Hypothalamus (tissue), 51 donors: ENCODE measurements at places on chromosomes 2 and 18.
A peak's percentile ranks its signal among the peaks of the same experiment; 100 is the strongest.

DNA sequence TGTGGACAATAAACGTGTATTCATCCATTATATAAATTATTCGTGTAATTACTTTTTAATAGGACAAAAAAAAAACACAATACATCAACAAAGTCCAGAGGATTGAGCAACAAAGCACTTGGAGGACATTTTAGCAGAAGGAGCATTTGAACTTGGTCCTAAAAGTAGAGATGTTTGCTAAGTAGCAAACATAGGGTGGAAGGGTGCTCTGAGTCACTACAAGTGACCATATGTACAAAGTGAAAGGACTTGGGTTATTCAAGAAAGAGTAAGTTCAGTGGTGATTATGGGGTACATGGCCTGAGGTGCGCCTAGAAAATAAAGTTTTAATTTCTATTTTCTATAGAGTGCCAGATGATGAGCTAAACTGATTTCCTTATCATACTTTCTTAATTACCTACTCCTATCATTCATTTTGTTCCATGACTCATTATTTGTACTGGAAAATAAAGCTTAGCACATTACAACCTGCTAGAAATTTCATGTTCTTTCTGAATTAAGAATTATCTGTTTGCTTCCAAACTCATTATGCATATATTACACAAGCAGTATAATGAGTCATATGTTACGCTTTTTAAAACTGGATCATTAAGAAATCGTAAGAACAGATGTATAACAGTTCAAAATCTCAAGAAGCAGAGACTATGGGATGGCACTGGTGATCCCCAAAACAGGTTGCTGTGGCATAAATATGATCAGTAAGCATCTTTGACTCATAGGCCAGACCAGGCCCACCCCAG, 13.1 kb upstream of the PPP1R1C start:
- DNase-seq, result no peak

- DNase-seq, result no peak
These were observed 113.7 kb downstream of the BCL2 start for GRCh38 chr18:63205791-63206252.

- DNase-seq, result no peak
These were observed 5.2 kb downstream of the CSRNP3 start for GRCh38 chr2:165474619-165475276.

DNA sequence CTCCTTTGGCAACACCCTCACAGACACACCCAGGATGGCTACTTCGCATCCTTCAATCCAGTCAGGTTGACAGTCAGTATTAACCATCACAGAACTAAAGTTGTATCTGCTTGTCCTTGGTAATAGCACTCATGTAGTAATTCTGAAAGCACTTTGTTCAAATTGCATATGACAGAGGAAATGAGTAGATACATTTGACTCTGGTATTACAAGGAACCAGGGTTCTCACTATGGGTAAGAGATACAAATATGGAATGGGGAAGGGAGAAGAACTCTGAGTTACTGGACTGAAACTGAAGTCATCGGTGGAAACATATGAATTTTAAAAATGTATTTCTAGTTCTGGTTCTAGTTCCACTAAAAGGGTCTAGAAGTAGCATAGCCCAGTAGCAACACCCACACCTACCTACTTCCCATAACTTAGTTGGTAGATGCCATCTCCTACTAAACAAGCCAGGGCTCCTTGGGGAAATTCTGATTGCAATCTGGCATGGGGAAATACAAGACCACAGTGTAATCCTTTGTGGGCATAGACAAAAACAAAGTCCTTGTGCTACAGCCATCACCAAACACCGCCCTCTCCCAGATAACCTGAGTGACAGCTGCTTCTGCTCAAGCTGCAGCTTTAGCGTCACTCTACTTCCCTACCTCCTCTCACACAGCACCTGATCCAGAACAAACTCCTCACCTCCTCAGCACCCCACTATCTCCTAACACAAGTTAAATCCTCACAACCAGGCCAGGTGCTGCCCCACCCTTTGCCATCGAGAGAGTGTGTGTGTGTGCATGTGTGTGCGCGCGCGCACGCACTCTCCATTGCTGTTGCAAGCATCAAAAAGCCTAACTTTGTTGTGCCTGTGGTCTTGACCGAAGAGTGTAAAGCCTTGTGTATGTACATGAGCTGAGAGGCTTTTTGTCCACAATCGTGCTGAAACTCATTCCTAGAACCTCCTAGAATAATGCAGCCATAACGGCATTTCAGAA, 31.4 kb upstream of the CD226 start:
- DNase-seq, result no peak

DNA sequence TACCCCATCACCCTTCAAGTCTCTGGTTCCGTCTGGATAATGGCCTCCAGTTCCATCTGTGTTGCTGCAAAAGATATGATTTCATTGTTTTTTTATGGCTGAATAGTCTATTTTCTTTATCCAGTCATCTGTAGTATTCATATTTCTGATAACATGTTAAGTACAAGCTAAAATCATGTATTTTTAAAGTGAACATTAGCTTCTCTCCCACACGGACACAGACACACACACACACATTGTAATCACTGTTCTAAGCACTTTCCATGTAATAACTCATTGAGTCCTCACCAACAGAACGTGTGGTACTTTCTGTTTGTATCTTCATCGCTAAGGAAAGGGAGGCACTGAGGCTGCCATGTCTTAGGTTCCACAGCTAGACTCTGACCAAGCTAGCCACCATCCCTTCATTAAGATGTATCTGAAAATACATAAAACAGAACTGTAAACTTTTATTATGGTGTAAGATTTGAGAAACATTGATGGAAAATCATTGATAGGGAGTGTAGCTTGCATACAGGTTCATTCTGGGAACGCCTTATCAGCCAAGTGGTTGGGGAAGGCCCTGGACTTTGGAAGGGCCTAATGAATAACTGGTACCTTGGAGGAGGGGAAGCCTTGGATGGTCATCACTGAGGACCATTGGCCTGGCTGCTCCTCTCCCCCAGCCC, 8.1 kb downstream of the NCK2 start:
- no peak for DNase-seq

GRCh38 chr2:119516121-119516520, 8.2 kb downstream of the SCTR start:
- DNase-seq, result no peak

GRCh38 chr2:217652761-217653639, 349.8 kb downstream of the TNS1 start:
- DNase-seq, result peak; percentile 47

DNA sequence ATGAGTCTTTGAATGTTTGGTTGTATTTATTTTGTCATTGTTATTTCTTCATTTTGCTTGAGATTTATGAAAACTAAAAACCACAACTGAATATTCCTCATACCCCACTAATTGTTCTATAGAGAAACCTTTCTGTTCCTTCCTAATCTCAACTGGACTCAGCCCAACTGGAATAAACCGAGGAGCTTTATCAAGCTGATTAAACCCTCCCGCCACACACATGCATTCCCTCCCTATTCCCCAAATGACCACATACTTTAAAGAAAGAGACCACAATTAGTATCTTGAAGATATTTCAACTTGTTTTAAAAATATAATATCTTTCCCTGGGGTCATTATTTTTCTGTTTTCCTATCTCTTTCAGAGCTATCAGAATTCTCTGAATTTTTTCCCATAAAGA, 107.5 kb downstream of the OSR1 start:
- DNase-seq, result no peak

- DNase-seq, result no peak
These were observed 21.8 kb upstream of the GLS start for GRCh38 chr2:190858817-190859216.

- peak; percentile 73 for DNase-seq
These were observed 1.5 kb upstream of the PCBP1 start for GRCh38 chr2:70085711-70086277.

- DNase-seq, result no peak
These were observed 188.8 kb downstream of the EN1 start for GRCh38 chr2:118658596-118659198.

GRCh38 chr2:10036095-10036884, 7.1 kb upstream of the KLF11 start:
- DNase-seq, result peak; percentile 93

DNA sequence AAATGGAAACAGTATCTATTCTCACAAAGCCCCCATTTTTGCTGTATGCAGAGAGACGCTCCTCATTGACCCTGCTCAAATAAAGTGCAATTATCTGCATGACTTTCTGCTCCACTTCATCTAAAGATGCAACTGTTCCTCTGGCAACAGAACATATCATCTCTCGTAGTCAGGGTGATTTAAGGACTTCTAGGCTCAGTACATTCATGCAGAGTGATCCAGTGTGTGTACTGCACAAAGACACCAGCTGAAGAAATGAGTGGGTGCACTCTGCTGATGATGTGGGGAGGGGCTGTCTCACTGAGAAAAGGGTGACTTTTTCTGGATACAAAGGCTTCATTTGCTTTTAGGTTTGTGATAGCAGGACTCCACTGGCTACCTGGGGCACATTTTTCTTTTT, 355.2 kb downstream of the GALNT13 start:
- DNase-seq, result no peak

GRCh38 chr18:2150566-2150965, 420.7 kb downstream of the METTL4 start:
- DNase-seq, result no peak

- no peak for DNase-seq
These were observed 79.4 kb upstream of the ASB18 start for GRCh38 chr2:236343400-236344161.

GRCh38 chr2:3184167-3184566, 193.5 kb downstream of the EIPR1 start:
- DNase-seq, result no peak

DNA sequence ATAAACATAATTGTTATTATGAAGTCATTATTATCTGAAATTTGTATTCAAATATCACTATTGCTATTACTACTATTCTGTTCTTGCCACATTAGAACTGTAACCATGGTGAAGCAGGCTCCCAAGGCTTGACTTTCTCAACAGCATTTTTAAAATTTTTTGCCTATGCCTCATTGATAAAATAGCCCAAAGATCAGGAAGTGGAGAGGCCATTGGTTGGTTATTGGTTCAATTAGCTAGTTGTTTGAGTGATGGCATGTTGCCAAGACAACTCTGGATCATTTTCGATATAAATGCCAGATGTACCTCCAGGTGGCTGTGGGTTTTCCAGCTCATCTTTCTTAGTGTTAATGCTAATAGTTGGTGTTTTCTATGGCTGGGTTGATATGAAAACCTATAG, 513.5 kb downstream of the TRIB2 start:
- DNase-seq, result no peak

DNA sequence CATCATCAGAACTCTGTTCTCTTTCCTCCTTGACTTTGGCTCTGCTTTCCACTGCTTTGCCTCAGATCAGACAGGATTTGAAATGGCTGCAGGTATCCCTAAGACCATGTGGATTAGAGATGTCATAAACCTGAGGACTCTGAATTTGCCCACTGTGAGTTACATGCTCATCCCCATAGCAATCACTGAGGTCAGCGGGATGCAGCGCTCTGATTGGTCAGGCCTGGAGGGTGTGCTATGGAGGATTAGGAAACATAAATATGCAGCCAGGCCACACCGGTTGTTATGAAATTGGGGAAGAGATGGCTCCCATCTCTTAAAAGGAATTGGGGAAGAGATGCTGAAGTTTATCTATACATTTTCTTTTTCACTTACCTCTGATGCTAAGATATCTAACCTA, 73.7 kb upstream of the DNAJC10 start:
- no peak for DNase-seq

- DNase-seq, result no peak
These were observed 8.7 kb downstream of the NETO1 start for GRCh38 chr18:72859088-72859487.

- DNase-seq, result no peak
These were observed 71.3 kb upstream of the TEX51 start for GRCh38 chr2:126827371-126827770.

DNA sequence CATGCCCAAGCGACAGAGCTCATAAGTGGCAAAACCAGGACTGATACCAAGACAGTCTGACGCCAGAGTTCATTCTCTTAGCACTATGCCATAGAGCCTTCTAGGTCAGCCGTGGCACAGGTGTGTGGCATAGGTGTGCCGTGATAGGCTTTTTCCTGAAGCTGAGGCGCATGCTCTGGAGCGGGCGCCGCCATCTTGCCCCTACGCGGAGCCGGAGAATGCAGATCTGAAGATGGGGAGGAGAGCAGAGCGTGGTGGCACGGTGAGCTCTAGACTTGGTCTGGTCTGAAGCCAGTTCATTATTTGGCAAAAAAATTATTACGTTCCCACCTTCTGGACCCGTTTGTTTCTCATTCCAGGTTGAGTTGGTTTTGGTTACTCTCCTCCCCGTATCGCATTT, 16.6 kb downstream of the MCFD2 start:
- DNase-seq, result no peak

- no peak for DNase-seq
These were observed 64.4 kb upstream of the NOSTRIN start for GRCh38 chr2:168738062-168738461.

- no peak for DNase-seq
These were observed 50.9 kb upstream of the OTOF start for GRCh38 chr2:26528836-26529235.

- DNase-seq, result no peak
These were observed 67.3 kb upstream of the CSRNP3 start for GRCh38 chr2:165402162-165402561.

GRCh38 chr2:9282128-9283112, 75.8 kb downstream of the ASAP2 start:
- DNase-seq, result no peak

GRCh38 chr2:150480241-150480640, 7.2 kb downstream of the RND3 start:
- DNase-seq, result no peak

DNA sequence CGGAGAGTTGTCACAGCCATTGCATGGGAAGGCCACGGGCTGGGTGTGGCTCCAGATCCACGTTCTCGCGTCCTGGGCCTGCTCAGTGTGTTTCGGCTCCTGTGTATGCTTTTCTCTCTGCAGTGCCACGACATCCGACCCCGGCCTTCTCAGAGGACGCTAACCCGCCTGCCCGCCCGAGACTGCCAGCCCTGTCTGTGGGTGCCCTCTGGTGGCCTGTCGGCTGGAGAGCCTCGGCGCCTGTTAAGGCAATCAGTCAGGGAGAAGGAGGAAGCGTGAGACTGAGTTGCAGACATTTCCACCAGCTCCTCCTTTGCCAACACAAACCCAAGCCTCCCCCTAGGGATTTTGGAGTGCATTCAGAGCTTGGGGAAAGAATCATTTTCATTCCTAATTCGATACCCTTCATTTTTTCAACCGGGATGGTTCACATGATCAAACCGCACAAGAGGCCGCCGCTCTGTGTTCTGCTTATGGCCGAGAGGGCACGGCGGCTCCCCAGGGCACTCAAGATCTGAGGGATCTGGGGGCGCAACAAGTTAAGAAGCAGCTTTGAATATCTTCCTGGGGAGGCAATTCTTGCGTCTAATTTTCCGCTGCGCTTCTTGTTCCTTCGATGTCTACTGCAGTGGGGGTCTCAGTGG, 37.5 kb upstream of the ZBTB7C start:
- DNase-seq, result peak; percentile 80
